T-helper 2 cell treated with Interferon-gamma antibody and Interleukin-4, amounts not matched to agents 100 ng/mL and 5 ng/mL, for 36 hours (primary cell): ENCODE measurements at places on chromosomes 6 and 20. TPM values are rescaled to one million over a fixed set of nuclear protein-coding genes. Genes with fewer than 3 reads are reported as not detected.

AGER gene
- total RNA-seq, result 30.6 and 31.6 TPM in 2 replicates

SPATS1 gene
- total RNA-seq, result not detected in 2 replicates

ECT2L gene
- not detected in 2 replicates for total RNA-seq

PI3 gene
- not detected in 2 replicates for total RNA-seq

CLPSL2 gene
- not detected in 2 replicates for total RNA-seq

CST1 gene
- not detected in 2 replicates for total RNA-seq

SMLR1 gene
- total RNA-seq, result not detected in 2 replicates

DNMT3B gene
- total RNA-seq, result 3.5 and 3.8 TPM in 2 replicates
